ENCODE measurements at places on chromosomes 12 and 14.

DNA sequence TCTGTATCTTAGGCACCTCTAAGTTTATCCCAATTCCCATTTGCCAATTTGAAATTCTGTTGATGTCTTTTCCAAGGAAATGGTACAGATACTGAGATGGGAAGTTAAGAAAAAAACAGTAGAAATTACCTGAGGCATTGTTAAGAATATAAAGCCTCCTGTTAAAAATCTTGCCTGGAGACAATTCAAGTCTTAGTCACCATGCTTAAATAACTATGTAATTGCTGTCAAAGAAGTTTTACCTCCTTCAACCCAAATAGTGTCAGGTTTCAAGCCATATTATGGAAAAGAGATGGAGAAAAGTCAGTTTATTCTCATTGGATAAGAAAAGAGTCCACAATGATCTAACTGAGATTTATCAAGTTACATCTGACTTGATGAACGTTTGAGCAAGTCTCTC is 974.7 kb downstream of the GALC start:
- DNase-seq: no peak

DNA sequence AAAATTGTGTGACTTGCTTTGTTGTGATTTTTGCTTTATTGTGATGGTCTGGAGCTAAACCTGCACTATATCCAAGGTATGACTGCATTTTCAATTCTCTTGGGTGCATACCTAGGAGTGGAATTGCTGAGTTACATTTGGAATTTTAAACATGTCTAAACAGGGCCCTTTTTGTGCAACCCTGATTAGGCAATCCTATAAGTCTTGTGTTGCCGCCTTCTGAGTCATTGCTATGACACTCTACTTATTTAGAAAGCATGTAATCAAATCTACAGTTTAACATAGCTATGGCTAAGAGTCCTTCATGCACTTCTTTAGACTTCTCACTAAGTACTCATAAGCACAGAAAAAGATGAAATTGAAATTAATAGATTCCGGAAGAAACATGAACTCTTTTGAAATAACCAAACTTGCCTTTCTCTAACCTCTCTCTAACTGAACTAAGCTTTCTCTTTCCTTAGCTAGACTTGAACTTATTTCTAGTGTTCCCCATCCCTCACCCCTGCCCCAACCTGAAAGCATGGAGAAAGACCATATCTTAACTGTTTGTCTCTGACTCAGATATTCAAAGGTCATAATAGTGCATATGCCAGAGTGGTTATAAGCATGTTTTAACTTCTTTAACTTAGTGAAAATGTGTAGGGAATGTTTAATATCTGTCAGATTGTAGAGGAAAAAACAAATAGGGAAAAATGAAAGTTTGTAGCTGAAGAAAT is 203.0 kb downstream of the SNAPC1 start:
- no peak for DNase-seq

GRCh38 chr14:24233538-24233866 is 773 bp downstream of the GMPR2 start:
- DNase-seq: no peak

GRCh38 chr12:26623136-26623535 is 209.9 kb downstream of the ITPR2 start:
- no peak for DNase-seq

DNA sequence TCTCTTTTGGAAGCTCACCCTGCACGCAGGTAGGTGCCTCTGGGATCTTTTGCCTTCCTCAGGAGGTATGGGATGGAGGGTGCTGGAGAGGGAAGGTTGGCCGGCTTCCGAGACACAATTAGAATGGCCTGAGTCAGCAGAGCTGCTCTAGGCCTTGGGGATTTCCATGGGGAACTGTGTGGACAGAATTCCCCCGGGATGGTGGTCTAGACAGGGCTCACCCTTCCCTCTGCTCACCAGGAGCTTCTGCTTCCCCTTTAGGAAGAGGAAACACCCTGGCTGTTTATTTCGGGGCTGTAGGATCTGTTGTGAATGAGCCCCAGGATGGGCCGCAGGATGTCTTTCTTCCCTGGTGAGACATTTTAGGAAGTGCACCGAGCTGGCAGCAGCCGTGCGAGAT is 43.7 kb upstream of the TMED10 start:
- DNase-seq: no peak

- no peak for DNase-seq
Measured at GRCh38 chr12:80443974-80444666, at the start of gene PTPRQ. Gene PTPRQ, plus strand, starts transcription at chr12:80444235. Its CDS starts 111 bp downstream, at chr12:80444346.

GRCh38 chr12:124719231-124719630 is 144.4 kb downstream of the SCARB1 start:
- DNase-seq: no peak

DNA sequence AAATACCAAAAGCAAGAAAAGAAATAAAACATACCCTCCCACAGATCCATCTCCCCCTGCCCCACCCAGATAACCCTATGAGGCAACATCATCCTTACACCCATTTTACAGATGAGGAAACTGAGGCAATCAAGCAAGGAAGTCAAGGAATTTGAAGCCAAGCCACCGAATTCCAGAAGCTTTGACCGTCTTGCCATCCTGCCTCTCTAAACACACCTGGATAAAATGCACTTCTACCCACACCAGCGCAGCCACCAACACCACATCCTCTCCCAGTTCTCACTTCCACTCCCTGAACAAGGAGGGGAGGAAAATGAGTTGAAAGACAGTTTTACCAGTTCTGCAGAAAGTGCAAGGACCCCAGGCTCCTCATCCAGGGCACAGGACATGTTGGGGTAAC is 13.6 kb downstream of the CMKLR1 start:
- DNase-seq: no peak

- DNase-seq: no peak
Measured at GRCh38 chr12:92070864-92071445, 74.7 kb downstream of the BTG1 start.

GRCh38 chr12:4269279-4269991 is 4.1 kb upstream of the CCND2 start:
- peak; percentile 92 for DNase-seq

DNA sequence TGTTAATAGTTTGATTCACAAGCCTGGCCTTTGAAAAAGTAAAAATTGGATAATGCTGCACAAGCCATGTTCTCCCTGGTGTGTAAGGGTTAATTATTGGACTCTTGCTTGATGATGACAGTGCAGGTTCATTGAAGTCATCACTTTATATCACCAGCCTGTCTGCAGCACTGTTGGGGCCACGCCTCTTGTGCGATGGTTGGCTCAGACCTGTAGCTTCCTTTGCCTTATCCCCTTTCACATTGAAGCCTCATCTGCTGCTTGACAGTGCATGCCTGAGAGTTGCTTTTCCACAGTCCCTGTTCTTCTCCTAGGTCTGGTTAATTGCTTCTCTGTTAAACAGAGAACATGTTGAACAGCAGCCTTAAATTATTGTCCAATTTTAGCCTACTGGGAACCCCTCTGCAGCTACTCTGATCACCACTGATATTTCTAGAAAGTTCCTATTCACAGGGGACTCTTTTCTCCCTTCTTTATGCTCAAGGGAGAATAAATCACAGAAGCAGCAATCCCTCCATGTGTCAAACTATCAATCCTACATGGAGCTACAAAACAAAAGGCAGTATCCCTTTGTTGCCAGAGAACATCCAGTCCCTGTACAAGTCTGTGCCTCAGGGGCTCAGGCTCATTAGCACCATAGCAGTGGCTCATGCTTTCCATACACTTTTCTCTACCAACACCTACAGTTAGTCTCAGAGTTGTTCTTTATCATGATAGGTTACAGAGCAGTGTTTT is 322.1 kb downstream of the RGS6 start:
- DNase-seq: no peak

GRCh38 chr14:37932008-37932407 is 275.7 kb upstream of the SSTR1 start:
- DNase-seq: no peak

DNA sequence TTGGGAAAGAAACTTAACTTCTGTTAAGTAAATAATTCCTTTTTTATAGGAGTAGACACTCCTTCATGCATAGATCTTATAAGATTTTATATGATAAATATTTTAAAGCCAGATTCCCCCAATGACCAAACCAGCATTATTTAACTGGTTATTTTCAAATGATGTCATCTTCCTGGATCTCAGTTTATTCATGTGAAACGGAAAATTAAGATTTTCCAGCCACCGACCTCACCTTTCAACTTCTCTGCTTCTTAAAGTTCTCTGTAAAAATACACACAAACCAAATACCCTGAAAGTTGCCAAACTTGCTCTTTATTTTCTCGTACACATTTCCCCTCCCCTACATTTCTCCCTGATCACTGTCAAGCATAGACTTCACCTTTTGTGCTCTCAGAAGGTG is 364.2 kb downstream of the GALC start:
- no peak for DNase-seq

All from CD4-positive, alpha-beta T cell treated with Interleukin-12 subunit alpha and Interleukin-12 subunit beta, for 1 hour (primary cell).